Suppressor macrophage (primary cell): ENCODE measurements at places on chromosomes 16 and 17.

- no peak for DNase-seq
Measured at GRCh38 chr17:59451706-59452105, 113.7 kb upstream of the DHX40 start.

DNA sequence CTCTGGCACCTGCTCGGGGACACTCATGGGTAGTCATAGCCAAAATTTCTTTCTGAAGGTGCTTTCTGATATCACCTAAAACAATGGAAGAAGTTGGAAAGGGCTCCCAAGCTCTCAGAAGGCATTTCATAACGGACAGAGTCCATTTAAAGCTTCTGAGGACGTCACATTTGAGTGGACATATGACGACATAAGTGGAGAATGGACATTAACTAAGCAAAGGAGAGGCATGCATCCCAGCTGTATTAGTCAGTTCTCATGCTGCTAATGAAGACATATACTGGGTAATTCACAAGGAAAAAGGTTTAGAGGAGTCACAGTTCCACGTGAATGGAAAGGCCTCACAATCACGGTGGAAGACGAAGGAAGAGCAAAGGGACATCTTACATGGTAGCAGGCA, 260.2 kb upstream of the DYNLRB2 start:
- DNase-seq, result no peak

DNA sequence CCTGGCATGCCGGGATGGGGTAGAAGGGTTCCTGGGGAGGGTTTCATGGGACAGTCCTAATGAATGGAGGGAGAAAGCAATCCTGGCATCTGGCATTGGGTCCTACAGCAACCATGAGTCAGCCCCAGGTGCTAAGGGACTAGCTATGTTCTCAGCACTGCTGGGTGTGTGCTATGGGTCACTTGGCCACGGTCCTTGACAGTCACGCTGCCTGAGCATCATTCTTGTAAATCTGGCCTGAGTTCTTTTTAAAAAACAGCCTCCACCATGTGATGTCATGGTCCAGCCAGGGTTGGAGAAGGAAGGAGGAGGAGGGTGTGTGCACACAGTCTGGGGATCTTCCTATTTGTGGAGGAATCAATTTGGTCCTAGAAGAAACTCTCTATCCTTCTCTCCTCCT, 6.2 kb upstream of the RAMP2 start:
- peak; percentile 9 for DNase-seq

DNA sequence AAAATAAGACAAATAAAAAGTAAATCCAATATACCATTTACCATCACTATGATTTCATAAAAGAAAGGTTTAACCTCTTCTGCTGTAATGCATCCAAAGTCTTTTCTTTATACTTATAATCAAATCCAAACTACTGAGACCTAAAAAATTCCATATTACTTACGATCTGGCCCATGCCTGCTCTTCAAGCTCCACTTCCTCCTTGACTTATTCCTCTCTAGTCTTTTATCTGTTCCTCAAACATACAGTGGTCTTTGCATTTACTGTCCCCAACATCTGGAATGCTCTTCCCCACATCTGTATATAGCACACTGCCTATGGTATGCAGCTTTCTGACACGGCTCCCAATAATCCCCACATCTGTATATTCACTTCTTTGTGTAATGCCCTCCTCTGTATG, 33.8 kb downstream of the PCTP start:
- DNase-seq, result no peak

GRCh38 chr16:68246666-68247065, 1.5 kb downstream of the PLA2G15 start:
- peak; percentile 81 for DNase-seq

DNA sequence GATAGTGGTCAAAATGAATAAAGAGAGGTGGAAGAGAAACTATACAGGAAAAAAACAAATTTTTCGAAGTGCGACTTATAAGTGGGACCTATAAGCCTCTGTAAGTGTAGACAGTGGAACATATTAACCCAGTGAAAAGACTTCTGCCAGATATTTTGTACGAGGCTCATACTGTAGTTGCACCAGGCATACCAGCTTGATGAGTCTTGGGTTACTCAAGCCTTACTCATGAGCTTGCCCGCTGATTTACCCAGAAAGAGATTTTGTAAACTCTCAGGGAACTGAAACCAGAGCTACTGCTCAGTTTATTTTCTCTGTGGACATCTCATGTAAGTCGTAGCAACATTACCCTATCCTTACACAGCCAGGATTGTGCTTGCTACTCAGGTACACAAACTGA, 708.0 kb upstream of the SOX9 start:
- no peak for DNase-seq
